ENCODE measurements at places on chromosomes 7 and 10.

GRCh38 chr7:127760436-127761031 lies 108.5 kb downstream of the SND1 start:
- DNase-seq, result no peak

DNA sequence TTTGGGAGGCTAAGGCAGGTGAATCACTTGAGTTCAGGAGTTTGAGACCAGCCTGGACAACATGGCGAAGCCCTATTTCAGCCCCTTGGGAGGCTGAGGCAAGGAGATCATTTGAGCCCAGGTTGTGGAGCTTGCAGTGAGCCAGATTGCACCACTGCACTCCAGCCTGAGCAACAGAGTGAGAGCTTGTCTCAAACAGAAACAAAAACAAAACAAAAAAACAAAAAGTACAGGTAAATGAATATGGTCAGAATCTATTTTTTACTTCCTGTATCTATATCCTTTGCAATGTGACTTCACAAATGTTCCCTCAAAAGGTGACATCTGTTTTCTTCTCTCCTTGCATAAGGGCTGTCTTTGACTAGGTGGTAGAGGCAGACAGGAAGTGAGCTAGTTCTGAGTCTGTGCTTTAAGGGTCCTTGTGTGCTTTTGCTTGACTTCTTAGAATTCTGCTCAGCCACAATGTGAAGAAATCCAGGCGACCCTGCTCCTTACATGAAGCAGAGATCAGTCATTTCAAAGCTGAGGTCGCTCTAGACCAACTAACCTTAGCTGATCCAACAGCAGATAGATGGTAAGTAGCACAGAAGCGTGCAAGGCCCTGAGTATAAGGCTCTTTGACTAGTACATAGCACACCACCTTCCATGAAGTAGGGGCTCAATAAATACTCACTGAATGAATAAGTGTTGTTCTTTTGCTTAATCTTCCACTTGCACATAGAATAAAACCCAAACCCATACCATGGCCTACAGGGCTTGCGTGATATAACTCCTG lies 423.2 kb upstream of the PCDH15 start:
- no peak for DNase-seq

GRCh38 chr10:74365109-74365508 lies 214.1 kb downstream of the ADK start:
- DNase-seq, result no peak

DNA sequence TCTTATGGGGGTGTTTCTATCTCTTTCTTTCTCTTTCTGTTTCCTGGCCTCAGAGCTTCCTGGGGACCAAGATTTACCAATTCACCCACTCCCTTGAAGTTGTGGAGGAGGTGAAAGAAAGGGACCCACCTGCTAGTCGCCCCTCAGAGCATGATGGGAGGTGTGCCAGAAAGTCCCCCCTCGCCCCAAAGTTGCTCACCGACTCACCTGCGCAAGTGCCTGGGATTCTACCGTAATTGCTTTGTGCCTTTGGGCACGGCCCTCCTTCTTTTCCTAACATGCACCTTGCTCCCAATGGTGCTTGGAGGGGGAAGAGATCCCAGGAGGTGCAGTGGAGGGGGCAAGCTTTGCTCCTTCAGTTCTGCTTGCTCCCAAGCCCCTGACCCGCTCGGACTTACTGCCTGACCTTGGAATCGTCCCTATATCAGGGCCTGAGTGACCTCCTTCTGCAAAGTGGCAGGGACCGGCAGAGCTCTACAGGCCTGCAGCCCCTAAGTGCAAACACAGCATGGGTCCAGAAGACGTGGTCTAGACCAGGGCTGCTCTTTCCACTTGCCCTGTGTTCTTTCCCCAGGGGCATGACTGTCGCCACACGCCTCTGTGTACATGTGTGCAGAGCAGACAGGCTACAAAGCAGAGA lies 12.2 kb downstream of the AQP1 start:
- no peak for DNase-seq

DNA sequence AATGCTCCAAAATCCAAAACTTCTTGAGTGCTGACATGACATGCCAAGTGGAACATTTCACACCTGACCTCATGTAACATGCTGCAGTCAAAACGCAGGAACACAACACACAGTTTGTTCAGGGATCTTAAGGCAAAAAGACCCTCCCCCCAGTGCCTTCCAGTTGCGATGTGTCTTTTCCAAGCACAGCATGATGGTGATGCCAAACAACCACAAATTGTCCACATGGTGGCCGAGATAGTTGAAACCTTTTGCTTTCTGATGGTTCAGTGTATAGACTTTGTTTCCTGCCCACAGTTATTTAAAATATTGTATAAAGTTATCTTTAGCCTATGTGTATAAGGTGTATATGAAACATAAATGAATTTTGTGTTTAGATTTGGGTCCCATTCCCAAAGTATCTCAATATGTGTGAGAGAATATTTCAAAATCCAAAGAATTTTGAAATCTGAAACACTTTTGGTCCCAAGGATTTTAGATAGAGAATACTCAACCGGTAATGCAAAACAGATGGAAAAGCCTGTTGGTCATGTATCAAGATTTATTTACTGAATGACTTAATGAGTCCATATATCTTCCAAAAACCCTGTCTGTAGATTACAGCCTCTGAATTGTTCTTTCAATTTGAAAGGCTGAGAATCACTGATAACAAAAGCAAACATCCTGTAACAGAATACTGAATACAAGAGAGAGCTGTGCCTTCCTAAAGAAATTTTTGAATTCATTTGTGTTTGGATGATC lies 93.4 kb upstream of the OIT3 start:
- no peak for DNase-seq

- no peak for DNase-seq
These were observed 11.2 kb upstream of the HUS1 start for GRCh38 chr7:47990592-47990991.

- DNase-seq, result no peak
These were observed 19.4 kb upstream of the MINDY3 start for GRCh38 chr10:15879663-15880062.

GRCh38 chr7:107989618-107990373 lies 13.2 kb downstream of the LAMB1 start:
- no peak for DNase-seq

DNA sequence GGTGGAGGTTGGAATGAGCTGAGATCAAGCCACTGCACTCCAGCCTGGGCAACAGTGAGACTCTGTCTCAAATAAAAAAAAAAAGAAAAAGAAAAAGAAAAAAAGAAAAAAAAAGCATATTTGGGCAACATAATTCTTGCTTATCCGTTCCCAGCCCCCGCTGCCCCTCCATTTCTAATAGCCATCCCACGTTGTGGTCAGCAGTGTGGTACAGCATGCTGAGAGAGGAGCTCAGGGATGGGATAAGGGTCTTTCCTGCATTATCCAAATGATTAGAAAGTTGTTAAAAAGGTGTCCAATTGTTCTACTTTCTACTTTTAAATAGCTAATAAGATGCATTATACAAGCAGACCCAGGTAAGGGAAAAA lies 104.9 kb upstream of the ZNF92 start:
- no peak for DNase-seq

DNA sequence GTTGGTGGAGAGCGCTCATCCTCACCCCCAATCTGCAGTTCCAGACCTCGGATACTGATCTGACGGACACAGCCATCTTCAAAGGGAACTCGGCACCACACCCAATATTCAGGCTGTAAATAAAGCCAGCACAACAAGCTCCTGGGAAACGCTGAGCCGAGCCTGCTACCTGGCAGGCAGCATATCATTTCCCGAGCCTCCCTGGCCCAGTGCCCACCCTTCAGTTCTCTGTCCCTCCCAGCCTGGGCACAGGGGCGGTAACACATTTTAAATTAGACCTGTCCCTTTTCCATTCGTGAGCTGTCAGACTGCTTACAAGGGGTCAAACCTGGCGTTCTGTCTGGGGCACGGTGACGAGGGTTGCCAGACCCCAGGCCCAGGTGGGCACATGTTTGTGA lies 250.5 kb downstream of the ARHGAP12 start:
- no peak for DNase-seq

DNA sequence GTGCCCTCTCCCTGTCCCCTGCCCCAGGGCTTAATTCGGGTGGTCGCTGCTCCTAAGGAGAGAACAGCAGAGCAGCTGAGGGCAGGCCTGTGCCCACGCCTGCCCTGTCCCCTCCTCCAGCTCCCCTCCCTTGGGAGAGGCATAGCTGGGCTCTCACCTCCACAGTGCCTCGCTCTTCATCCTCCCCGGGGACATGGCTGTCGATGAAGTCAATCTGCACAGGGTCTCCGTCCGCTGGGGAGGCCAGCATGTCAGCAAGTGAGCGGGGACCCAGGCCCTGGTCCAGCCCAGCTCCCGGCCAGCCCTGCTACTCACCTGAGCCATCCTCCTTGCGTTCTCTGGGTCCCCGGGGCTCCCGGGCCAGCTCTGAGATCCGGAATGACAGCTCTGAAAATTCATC lies 3.8 kb upstream of the SAP25 start:
- DNase-seq, result no peak

DNA sequence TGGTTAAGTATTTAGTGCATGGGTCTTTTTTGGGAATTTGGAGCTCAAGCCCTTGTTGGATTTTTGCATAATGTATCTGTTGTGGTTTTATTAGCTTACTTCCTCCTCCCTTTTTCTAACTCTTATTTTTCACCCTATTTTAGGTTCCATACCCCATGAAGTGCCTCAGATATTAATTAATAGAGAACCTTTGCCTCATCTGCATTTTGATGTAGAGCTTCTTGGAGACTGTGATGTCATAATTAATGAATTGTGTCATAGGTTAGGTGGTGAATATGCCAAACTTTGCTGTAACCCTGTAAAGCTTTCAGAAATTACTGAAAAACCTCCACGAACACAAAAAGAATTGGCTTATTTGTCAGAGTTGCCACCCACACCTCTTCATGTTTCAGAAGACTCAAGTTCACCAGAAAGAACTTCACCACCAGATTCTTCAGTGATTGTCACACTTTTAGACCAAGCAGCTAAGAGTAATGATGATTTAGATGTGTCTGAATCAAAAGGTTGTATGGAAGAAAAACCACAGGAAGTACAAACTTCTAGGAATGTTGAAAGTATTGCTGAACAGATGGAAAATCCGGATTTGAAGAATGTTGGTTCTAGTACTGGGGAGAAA lies 28.0 kb downstream of the SIRT1 start:
- DNase-seq, result no peak

DNA sequence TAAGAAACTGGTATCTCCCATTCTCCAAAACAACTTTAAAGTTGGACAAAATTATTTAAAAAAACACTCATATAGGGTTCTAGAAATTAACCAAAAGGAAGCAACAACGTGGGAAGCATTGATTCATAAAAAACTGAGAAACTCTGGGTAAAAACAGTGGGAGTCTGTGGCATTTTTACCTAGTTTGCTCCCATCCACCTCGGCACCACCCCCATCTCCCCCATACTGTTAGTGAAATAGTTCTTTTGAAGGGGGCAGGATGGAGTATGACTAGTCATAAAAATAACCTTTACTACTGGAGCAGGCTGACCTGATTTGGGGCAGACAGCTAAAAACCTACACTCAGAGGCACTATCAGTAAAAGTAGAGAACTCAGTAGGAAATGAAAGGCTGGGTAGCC lies 123.2 kb downstream of the AVL9 start:
- DNase-seq, result no peak

- no peak for DNase-seq
These were observed 11.0 kb upstream of the RASSF4 start for GRCh38 chr10:44948642-44949041.

DNA sequence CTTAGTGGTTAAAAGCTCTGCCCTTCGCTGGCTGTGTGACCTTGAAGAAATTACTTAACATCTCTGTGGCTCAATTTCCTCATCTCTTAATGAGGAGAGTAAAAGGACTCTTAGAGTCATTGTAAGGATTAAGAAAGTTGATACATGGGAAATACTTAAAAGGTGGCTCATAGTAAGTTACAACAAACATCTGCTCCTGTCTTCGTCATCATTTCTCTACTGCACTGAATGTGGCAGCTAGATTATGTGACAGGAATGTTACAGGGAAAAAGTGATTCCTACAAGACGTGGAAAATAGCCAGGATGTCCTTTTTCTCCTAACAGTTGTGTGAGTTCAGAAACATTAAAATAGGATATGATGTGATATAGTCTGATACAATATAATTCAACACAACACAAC lies 184.7 kb downstream of the FRMD4A start:
- no peak for DNase-seq

DNA sequence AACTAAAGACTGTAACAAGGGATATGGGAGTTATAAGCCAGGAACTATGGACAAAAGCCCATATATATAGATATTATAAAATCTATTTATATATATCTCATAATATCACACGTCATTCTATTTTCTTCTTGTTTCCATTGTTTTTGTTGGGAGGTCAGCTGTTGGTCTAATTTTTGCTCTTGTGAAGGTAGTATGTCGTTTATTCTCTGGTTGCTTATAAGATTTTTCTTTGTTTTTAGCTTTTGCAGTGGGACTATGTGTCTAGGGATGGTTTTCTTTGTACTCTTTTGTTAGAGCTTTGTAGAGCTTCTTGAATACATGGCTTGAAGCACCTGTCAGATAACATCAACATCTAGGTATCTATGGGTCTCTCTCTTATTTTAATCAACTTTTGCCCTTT lies 14.0 kb downstream of the ARL4A start:
- no peak for DNase-seq

DNA sequence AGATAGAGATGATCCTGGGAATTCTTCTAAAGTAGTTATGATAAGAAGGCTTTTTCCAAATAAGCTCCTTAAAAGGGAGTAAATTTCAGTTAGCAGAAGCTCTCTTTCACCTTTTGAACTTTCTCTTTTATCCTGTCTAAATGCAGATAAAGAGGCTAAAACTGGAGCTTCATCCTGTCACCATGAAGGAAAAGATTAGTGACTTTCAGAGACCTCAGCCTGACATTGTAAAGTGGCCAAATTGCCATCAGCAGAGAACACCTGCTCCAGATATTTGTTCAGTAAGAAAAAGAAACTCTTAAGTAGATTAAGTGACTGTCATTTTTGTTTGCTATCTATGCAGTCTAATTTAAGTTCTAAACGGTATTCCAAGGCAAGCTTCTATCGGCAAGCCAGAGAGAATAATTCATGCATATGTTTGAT lies 18.3 kb downstream of the VWDE start:
- no peak for DNase-seq

DNA sequence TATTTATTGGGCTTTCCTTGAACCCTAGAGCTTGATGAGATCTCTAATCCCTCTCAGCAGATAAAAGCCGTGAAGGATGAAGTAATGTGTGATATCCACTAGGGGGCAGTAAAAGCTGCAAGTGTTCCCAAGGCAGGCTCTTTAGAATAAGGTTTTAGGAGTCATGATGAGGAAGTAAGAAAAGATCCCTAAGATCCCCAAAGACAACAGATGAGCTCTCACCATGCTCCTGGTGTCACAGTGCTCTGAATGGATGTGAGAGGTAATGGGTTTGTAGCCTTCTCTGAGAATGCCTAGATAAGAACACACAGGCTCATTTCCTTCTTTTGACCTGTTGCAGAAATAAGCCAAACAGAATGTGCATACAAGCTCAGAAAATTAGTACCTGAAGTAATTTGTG lies 70.4 kb upstream of the ITPRID1 start:
- no peak for DNase-seq

- DNase-seq, result no peak
These were observed 253.4 kb downstream of the DOCK4 start for GRCh38 chr7:111952783-111953182.
